ENCODE measurements at places on chromosomes 1 and 21.

GRCh38 chr21:23452384-23453083, 2154.7 kb downstream of the MRPL39 start:
- DNase-seq, result no peak

DNA sequence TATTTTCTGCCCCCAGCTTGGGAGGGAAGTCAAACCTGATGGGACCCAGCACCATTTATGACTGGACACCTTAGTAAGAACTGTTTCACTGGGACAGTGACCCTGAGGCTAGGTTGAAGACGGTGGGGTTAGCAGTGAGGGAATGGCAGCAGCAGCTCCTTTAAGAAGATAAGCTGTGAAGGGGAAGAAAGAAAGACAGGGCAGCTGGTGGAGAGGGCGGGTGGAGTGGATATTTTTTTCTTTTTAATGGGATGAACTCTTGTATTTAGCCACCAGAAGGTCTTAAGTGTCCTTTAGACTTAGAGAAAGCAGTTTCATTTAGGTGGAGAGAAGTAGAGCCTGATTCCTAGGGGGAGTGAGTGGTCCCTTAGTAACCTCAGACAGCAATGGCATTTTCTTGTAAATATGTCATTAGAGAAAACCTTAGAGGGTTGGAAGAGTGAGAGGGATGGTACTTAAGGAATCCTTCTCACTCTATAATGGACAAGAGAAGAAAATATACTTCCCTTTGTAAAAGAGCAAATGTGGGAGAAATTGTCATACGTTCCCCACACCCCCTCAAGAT, 187.5 kb downstream of the HHAT start:
- no peak for DNase-seq

DNA sequence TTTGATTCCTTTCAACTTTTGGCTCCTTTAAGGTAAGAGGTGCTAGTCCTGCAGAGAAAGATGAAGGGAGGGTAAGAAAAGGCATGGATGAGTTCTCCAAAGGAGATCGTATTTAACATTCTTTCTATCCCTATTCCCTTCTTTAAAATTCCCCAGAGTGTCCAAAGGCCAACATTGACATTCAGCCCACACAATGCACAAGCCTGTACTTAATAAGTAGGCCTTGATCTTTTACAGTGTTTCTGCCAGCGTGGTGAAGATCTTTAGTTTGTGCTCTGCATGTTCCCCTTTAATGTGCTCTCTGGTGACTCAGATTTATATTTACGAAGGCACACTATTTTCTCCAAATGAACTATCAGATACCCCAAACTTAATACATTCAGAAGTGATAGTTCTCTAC, 582.5 kb upstream of the RGS18 start:
- no peak for DNase-seq

GRCh38 chr1:52204696-52205095, 62.8 kb downstream of the ZFYVE9 start:
- DNase-seq, result no peak

- DNase-seq, result no peak
Observed at GRCh38 chr1:206769304-206769731, 1.3 kb upstream of the IL19 start.

All from stromal cell of bone marrow (primary cell).